Transverse colon (tissue), 4 donors: ENCODE measurements at places on chromosomes 7 and 10.

DNA sequence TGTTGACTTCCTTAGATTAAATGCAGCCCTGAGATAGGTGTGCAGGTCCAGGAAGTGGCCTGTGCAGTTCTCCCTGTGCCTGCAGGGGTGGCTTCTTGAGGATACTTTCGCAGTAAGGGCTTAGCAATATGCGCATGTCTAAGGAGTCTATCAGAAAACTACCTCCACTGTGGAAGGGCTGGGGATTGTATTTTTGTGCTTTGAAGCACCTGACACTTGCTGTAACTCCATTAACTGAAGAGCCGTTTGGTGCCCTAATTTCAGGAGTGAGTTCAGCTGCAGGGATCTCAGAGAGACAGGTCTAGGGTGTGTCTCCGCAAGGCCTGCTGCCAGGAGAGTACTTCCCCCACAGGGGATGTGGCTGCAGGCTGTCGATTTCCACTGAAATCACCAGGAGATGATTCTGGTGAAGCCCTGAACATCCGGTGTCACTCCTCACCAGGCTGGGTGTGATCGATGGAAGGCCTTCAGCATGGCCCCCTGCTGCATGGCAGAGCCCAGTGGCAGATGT lies 35.5 kb downstream of the IKZF1 start:
- peak; percentile 39 for DNase-seq

GRCh38 chr7:50649259-50649885 lies 84.2 kb upstream of the DDC start:
- DNase-seq, result no peak

DNA sequence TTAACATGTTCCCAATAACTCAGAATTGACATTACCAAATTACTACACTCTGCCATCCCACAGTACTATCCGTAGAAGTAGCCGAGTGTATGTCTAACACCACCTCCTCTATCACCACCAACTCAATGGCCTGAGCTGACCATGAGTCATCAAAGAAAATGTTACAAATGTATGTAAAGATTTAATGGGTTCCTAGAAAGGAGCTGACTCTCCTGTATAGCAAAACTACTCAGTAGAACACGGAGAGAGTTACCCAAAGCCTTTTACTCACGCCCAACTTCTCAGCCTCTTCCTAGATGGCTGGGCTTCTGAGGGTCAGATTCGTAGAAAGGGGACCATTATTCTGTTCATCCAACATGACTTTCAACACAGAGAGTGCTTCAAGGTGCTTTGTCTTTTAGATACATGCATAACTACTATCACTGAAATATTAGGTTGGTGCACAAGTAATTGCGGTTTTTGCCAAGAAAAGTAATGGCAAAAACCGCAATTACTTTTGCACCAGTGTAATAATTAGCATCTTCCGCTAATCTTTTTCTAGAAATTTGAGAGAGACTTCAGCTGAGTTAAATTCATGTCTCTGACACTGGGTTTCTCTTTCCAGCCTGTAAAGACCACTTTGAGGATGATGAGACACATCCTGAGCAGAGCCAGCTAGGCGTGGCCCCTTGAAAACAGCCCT lies 24.0 kb upstream of the NANOS1 start:
- no peak for DNase-seq

- DNase-seq, result no peak
Observed at GRCh38 chr10:93599778-93600177, 1.3 kb downstream of the RBP4 start.

DNA sequence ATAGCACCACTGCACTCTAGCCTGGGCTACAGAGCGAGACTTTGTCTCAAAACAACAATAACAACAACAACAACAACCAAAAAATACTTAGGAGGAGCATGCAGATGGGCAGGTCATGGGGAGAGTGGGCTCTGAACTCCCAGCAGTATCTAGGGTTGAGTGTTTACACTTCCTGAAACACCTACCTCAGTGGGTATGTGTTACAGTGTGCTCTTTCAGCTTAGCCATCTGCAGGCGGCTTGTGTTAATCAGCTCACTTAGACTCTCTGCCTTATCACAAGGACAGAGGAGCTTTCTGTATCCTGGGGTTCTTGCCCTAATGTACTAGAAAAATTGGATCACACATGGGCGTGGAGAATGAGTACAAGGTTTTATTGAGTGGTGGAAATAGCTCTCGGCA lies 340.2 kb downstream of the KIF20B start:
- DNase-seq, result no peak

DNA sequence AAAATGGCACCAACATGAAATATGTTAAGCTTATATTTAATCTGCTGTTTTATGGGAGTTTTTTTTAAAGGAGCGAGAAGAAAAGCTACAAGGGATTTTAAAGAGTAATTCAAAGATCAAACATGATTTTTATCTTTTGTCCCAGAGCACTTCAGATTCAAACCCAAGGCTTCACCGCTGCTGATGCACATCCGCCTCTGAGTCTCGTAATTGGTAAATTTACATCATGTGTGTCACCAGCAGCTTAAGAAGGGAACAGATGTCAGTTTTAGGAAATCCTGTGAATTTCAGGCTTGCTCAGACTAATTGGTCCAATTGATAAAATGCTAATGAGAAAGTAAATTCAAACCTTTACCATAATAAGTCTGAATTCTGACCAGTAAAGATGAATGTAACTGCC lies 406.3 kb downstream of the GFRA1 start:
- no peak for DNase-seq

GRCh38 chr7:37511915-37512314 lies 63.3 kb upstream of the ELMO1 start:
- no peak for DNase-seq

DNA sequence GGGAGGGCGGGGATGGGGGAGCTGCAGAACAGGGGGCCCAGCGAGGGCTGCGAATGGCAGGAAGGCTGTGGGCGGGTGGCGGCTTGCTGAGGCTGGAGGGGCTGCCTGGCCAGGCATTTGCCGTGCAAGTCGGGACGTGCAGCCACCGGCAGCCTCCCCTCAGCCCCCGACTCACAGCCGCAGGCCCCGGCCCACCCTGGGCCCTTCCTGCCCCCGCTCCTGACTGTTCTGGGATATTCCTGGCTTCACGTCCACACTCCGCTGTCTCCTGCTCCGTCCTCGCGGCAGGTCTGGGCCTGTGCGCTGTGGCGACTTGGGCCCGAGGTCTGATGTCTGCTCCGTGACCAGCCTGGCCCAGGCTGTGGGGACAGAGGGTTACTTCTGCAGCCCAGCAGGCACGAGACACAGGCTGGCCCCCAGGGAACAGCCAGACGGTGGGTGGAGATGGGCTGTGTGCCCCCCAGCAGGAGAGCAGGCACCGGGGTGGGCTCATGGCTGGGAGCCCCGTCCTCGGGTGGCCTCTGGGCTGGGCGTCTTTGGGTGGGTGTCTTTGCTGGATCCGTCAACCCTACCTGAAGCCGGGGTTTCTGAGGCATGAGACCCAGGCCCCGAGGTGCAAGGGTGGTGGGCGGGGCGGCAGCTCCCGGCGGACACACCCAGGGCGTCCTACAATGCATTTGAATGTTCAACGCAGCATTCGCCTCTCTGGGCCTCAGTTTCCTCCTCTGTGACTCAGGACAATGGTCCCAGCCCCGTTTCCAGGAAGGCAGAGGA lies 86.5 kb downstream of the FOXL3 start:
- peak; percentile 5 for DNase-seq

DNA sequence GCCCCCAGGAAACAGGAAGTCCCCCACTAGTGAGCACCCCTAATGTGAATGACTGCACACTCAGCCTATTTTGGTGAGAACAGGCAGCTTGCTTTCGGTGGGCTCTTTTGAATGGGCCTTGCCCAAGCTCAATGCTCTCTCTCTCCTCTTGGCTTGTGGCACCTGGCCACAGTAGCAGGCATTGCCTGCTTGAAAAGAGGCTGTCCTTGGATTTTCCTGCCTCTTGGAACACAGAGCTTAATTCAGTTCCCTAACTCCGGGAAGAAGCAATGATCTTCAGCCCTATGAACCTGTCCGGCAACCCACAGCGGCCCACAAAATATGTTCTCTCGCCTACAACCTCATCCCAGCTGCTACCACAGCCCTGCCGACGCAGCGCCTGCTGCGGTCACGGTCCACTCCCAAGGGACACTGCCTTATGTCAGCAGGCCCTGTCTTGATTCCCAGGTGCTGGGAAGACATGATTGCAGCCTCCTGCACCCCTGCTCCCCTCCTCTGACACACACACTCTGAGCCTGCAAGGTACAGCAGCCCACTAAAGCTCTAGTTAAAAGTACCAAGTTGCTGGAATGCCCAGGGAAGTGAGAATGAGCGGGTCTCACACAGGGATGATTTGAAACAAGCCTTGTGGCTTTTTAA lies 715.5 kb upstream of the GALNT17 start:
- DNase-seq, result no peak

DNA sequence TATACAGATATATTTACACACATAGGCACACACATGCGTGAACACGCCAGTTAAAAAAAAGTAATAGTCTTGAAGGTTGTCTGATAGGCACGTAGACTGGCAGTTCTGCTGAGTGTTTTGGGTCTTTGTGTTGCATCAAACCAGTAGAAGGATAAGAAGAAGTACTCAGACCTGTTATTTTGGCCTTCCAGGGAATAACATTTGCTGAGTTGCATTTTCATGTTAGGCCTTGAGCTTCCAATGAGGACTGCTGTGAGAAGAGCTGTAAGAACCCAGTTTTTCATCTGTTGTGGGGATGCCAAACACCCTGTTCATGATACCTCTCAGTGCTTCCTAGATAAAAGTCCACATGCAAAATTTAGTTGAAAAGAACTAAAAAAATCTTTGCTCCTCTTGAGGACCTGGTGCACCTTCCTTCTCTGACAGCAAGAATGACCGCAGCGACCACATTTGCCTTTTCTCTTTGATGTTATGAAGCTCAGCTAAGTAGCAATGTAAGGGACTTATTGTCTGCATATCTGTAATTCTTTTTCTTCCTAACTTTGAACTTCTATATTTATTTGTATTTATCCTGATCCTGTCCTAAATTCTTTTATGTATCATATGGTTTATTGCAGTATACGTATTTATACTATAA lies 27.2 kb downstream of the HIPK2 start:
- no peak for DNase-seq

- DNase-seq, result no peak
Observed at GRCh38 chr7:44709945-44710596, 38.6 kb upstream of the ZMIZ2 start.

- no peak for DNase-seq
Observed at GRCh38 chr10:19096501-19097073, 48.0 kb downstream of the MALRD1 start.

DNA sequence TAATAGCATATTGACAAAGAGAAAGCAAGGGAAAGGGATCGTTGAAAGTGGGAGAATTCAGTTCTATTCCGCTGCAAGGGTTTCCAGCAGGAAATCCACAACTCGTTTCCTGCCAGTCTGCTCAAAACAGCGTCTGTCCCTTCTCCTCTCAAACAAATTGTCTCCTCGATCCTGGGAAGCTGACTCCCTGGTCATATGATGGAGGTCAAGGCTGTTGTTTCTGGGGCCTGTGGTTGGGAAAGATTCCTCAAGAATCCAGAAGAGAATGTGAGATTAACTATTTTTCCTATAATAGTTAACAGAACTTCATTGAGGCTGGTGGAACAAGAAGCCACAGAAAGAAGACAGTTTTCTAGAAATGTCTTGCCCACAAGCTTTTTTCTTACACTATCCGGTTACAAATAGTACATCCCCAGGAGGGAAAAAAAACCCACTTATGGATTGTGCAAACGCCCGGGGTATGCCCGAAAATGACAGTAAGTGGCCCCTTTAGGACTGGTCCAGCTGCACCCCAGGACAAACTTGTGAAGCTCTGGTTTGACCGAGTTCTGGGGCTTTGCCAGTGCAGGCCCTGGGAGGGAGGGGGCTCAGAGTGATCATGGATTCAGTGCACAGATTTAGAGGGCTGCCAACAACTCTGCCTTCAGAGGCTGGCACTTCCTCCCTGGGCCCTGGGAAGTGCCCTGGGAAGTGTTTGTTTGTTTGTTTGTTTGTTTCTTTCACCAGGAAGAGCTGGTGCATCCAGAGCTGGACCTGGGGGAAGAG lies 49.4 kb upstream of the CTBP2 start:
- no peak for DNase-seq

- no peak for DNase-seq
Observed at GRCh38 chr7:42574685-42575084, 337.2 kb downstream of the C7orf25 start.

DNA sequence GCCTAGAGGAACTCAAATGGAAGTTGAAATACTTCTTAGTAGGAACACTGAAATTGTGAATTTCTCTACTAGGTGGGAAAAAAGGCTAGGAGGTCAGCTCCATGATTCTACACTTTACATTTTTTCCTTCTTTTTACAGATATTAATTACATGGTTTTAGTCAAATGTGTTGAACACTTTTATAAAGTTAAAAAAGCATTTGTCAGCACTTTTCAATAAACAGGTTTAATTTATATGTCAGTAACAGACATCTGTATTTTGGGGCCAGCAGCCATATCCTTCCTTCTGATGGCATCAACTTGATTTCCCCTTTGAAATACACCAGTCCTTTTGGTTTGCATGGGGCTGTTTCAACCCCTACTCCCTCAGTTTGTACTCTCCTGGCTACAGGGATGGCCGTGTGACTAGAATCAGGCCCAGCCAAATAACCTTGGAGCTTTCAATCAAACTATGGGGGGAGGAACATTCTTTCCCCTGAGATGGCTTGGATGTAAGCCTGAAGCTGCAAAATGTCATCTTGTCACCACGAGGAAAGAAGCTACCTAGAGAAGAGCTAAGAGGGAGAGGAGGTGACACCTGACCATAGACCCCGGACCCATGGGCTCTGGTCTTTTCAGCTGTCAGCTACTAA lies 171.0 kb upstream of the NEBL start:
- no peak for DNase-seq

GRCh38 chr10:113927440-113927839 lies 73.0 kb downstream of the NHLRC2 start:
- no peak for DNase-seq

- DNase-seq, result peak; percentile 33
Observed at GRCh38 chr10:102152545-102152890, 329 bp downstream of the NOLC1 start.

DNA sequence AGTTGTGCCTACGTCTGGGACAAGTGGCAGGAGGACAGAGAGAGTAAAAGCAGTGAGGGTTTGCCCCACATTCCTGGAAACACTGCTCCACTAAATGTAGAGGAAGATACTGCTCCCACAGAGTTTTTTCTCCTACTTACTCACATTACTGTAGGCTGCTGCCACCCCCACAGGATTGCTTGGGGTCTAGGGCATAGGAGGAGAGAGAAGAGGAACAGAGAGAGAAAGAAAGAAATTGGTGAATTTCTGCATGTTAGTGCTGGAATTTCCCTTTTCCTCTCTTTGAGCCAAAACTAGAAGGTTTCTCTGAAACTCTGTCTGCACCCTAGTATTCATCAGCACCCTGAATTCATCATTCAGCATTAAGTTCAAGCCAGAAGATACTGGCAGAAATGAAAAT lies 397.9 kb downstream of the INHBA start:
- DNase-seq, result no peak

- DNase-seq, result no peak
Observed at GRCh38 chr7:16951483-16952080, 69.8 kb upstream of the AGR3 start.

GRCh38 chr10:102240467-102241031 lies 763 bp downstream of the PITX3 start:
- DNase-seq, result no peak

GRCh38 chr10:43998021-43998809 lies 349.5 kb upstream of the ZNF32 start:
- no peak for DNase-seq
